ENCODE measurements at places on chromosomes 1 and 21.

GRCh38 chr1:115218699-115219098, 119.3 kb downstream of the NGF start:
- no peak for DNase-seq

DNA sequence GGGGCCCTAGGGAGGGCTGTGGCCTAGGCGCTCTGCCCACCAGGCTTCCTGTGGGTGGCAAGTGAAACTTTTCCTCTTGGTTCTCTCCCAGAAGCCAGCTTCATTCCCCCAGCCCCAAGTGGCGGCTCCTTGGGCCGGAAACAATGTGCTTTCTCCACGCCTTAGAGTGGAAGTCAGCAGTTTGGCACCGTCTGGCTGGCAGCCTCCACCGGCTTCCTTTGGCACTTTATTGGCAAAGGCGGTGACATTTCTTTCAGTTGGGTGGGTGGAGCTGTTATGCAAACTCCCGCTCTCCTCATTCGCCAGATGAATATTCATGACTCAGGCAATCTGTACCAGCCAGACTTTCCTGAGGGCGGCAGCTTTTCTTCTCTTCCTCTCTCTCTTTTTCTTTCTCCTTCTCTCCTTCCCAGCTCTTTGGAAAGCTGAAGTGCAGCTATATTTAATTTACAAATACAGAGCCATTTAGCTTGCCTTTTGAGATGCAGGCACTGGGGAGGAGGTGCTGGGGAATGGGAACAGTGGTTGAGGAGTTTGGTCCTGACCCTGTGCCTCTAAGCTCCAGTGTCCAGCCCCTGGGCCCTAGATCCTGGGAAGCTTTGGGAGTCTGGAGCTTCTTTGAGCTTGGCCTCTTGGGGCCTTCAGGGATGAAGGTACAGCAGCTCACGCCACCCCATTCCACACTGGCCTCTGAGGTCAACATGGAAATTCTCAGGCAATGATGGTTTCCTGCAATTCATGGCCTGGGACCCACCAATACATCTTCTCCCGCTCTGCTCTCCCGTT, 67.8 kb upstream of the POU3F1 start:
- DNase-seq: no peak

GRCh38 chr1:155241841-155242264, 13.4 kb downstream of the ENTREP3 start:
- no peak for DNase-seq

GRCh38 chr1:215797859-215798258, 230.8 kb downstream of the KCTD3 start:
- DNase-seq: no peak

GRCh38 chr1:23590058-23590783, 30.9 kb upstream of the ID3 start:
- no peak for DNase-seq

- DNase-seq: no peak
Observed at GRCh38 chr1:196677781-196678509, 26.1 kb downstream of the CFH start.

- DNase-seq: no peak
Observed at GRCh38 chr1:94004924-94005323, 95.7 kb upstream of the GCLM start.

- no peak for DNase-seq
Observed at GRCh38 chr1:184379111-184379752, 7.6 kb upstream of the C1orf21 start.

DNA sequence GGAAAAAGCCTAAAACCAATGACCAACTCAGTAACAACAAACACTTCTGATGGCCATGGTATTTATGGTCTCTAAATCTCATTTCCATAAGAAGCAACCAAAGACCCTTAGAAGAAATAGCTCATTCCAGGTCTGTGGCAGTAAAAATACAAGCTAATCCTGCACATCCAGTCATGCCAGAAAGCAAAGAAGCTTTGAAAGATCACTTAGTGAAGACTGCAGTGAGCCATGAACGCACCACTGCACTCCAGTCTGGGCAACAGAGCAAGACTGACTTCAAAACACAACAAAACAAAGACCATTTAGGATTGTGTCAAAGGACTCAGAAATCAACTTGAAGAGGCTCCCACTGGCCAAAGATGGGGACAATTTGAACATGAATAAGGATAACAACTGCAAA, 18.4 kb upstream of the ELK4 start:
- DNase-seq: no peak
